ENCODE measurements at places on chromosomes 1 and 21.

DNA sequence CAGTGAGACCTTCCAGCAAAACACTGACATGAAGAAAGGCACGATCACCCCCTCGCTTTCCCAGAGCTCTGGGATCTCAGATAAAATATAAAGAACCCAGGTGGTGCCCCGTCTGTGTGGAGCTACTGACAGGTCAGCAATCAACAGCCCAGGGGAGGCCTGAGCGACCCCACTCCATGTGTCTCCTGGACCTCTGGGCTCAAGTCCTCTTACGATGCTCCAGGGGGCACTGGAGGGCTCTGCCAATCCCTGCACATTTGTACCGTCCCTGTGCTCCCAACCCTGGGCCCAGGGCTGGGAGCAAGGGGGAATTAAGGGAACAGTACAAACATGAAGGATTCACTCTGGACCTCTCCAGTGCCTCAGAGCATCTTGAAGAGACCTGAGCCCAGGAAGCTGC, 12.5 kb downstream of the S100A7A start:
- no peak for DNase-seq

- DNase-seq, result peak; percentile 66
These were observed at the start of gene KDM5B for GRCh38 chr1:202807926-202808757. Gene KDM5B (minus strand): TSS chr1:202808421. CDS start chr1:202808305, 116 bp downstream.

GRCh38 chr1:8989061-8989460, 37.2 kb downstream of the SLC2A7 start:
- DNase-seq, result no peak

DNA sequence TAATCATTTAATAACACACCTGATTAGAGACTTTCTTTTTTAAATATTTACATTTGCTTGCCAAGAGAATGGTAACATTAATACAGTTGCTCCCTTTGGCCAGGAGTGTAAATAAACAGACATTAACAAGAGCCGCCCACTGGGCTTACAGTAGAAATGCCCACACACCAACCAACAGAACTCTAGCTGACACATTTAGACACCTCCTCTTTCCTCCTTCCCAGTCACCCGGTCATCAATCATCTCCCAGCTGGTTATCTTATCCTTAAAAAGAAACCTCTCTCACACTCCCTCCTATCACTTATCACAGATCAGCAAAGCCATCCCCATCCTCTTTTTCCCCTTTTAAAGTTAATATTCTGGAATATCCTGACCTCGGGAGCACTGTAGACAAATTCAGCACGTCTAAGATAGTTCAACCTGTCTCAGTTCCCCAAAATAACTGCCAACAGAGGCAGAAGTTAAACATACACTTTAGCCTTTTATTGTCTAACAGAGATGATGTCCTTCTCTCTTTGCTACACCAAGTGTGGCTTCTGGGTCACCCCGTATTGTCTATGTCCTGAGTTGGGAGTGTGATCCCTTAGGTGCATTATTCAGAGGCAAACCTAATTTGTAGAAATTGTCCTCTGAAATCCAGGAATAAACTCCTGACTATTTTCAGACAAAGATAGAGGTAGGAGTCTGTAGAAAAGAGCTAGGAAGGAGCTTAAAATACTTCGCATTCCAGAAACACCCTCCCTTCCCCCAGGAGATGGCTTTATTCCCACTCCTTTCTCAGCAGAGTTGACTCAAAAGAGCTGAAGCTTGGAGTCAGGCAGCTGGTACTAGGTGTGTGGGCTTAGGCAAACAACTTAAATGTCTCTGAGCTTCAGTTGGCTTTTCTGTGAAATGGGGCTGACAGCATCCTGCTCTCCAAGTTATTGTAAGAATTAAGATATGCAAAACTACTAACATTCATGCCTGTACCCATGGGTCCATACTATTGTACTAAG, 8.8 kb downstream of the MYCL start:
- peak; percentile 49 for DNase-seq

DNA sequence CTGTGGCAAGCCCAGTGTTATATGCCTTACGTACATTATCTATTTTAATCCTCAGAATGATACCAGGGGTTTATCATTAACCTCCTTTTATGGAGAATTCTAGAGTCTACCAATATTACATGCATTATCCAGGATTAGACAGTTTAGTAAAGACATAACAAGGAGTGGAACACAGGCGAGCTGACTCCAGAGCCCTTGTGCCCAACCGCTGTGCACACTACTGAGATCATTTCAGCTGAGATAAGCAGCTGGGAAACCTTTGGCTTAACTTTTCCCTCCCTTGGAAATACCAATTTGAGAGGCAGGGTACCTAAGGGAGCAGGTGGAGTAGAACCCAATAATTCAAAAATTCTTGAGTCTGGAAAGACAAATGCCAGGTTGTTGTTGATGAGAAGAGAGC, 59.8 kb upstream of the ATP1B1 start:
- DNase-seq, result no peak

DNA sequence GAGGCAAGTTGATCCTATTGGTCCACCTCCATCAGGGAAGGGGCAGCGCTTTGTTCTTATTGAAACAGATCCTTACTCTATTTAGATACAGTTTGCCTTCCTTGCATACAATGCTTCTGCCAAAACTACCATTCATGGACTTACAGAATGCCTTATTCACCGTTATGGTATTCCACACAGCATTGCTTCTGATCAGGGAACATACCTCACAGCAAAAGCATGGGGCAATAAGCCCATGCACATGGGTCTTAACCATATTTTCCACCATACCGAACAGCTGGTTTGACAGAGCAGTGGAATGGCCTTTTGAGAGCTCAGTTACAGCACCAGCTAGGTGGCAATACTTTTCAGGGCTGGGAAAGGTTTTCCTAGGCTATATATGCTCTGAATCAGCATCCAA, 544.8 kb upstream of the ADGRL4 start:
- DNase-seq, result peak; percentile 6

- DNase-seq, result no peak
These were observed 321.9 kb downstream of the SETD4 start for GRCh38 chr21:35738347-35738961.

GRCh38 chr1:15691434-15692032, 7.4 kb downstream of the PLEKHM2 start:
- peak; percentile 53 for DNase-seq

DNA sequence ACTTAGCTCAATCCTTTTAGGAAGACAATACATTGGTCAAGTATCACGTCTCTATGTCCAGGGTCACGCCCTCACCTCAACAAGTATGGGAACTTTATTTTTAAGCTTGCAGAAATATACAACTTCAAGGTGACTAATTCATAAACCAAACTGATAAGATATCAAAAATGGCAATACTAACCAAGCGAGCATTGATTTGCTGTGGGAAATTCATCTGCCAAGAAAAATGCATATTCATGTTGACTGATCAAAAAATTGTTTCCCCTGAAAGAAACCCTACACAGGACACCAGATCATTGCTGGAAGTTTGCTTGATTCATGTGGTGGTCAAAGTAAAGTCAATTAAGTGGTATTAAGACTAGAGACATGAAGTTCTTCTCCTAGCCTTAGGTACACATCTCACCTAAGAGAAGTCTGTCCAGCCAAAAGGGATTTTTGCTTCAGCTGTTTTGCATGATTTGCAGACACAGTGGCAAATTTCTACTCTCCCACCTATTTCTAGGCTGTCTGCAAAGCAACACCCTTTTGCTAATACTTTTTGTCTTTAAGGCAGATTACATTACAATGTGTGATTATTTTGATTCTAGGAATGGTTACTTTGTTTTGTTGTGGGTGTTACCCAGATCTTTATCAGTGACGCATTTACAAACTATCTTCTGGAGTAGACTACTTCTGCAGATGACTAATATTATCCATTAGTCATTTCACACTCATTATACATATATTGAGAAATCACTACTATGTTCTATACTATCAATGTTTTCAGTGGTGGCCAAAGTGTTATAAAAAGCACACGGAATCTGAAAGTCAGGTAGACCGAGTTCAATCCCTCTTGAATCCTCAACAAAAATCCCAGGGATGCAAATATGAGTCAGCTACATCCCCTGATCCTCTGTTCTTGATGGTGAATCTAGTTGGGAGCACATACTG, 12.4 kb downstream of the SAMSN1 start:
- DNase-seq, result peak; percentile 79

GRCh38 chr1:203475012-203475981, at the start of gene PRELP:
Gene PRELP (plus strand): TSS chr1:203475806. CDS start chr1:203483185, 7,379 bp downstream.
- DNase-seq, result no peak

- DNase-seq, result no peak
These were observed 60.4 kb downstream of the LEPR start for GRCh38 chr1:65480684-65481405.

DNA sequence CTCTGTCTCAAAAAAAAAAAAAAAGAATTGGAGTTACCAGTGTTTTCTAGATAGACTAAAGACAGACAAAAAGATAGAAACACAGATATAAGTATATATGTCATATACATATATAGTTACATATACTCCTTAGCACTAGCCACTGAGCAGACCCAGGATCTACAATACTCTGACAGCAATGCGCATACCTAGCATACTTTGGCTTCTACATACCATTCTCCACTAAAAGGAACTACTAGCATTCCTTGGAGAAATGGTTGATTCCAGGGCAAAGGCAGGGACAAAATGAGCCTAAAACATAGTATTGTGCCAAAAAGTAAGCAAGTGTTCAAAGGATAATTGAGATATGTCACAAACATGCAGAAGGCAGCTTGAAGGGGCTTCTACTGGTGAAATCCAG, 22.7 kb downstream of the SYNJ1 start:
- no peak for DNase-seq

- DNase-seq, result no peak
These were observed 5.6 kb downstream of the TBX19 start for GRCh38 chr1:168285971-168286927.

- DNase-seq, result no peak
These were observed 18.3 kb downstream of the SUSD4 start for GRCh38 chr1:223345720-223346119.

DNA sequence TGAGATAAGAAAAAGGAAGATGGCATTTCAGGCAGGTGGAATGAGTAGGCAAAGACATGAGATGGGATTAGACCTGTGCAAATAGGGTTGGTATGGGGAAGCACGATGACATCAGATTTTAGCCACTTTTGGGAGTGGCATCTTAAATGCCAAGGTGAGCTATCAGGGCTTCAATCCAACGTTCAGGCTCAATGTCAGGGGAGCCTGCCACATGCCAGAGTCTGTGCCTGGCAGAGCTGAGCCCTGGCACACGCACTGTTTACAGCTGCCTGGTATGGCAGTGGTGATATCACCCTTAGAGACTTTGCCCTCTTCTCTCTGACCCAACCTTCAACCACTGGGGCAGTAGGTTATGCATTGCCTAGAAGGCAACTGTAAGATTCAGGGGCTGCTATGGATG, 1.1 kb upstream of the GUCA2B start:
- DNase-seq, result no peak

DNA sequence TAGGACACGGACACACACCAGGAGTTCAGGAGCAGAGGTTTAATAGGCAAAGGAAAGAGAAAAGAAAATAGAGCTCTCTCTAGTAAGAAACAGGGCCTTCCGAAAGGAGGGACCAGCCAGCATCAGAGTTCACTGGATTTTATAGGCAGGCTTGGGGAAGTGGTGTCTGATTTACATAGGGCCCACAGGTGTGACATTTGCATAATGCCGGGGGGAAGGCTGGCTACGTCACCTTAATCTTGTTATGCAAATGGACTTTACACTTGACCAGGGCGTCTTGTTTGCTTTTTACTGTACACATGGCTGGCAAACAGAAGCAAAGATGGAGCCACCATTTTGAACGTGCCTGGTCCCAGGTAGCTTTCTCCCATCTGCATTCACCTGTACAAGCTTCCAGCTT, at the start of gene OR14A16:
OR14A16 (minus strand) TSS at position 97 of the 400 bp plus-strand sequence. CDS start 8,390 bp downstream, outside the sequence.
- no peak for DNase-seq

GRCh38 chr1:51997974-51998382, 7.5 kb upstream of the RAB3B start:
- DNase-seq, result no peak

DNA sequence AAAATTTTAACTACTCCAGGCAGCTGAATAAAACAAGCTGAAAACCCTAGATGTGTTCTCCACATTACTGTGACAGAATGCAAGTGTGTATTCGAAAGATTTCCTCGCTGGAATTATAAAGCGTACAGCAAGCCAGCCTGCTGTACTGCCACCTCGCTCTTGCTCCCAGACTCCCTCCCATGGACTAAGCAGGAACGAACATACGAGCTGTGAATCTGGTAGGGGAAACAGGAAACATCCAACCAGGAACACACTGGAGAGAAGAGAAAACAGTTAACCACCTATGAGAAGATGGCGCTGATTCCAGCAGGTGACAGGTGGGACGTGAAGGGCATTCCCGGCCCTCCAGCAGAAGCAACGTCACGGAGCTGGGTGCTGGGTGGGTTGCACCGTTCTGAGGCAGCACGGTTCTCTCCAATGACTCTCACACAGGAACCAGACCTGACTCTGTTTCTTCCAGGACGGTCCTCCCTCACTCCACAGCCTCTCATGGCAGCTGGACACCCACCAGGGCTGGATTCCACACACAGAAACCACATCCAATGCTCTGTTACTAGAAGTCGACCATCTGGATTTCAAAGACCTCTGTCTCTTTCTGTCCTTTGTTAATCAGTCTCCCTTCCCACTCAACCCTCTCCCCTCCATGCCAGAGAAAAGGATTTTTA, 219.2 kb downstream of the RERE start:
- peak; percentile 72 for DNase-seq

DNA sequence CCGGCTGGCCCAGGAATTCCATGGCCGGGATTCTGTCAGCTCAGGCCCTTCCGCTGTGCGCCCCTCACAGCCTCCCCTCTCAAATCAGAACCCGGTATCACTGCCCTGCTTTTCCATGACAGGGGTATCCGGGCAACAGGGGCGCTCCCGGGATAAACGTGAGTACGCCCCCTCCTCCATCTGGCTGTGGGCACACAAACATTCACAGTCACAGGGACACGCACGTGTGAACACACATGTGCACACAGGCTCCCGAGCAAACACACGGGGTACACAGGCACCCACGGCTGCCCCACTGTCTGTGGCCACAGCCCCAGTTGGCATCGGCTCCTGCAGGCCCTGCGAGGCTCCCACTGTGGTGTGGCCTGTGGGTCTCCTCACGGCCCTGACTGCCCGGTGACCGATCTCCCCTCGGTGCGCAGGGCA, 16.7 kb downstream of the COL6A1 start:
- DNase-seq, result no peak

DNA sequence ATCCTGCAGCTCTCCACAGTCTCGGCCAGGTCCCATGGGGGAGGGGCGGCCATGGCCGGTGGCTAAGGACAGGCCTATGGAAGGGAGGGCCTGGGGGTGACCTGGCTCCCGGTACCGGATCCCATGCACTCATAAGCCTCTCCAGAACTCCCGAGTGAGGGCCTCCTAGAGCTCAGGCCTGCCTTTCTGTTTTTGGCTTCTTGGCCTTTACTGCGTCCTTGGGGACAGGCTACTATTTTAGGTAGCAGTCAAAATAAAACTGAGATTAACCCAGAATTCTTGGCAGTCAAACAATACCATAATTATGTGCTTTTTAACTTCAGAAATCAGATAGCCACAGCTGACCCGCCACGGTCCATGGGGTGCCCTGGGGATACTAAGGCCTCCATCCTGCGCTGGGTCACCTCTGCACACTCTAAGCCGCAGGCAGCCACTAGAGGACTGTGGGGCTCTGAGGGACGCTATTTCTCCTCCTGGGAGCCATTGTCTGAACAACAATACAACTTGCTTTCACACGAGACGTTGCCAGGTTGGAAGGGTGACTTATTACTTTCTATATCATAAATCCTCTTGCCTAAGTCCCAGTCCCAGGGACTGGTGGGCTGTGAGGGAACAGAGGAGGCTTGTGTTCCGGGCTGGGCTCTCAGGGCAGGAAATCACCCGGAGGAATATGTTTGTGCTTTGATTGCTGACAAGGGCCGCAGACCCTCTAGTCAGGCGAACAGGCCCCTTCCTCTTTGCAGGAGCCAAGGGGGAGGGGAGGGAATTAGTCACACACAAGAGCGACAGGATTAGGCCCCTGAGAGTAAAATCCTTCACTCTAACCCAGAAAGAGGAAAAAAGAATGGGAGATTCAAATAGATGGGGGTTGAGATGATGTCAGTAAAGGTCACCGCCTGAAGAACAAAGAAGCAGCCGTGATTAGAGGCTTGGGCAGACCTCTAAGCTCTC, 40.7 kb upstream of the BCAR3 start:
- DNase-seq, result no peak

All from fibroblast of mammary gland (primary cell).